ENCODE measurements at places on chromosomes 16 and 17.

- H3K27me3 ChIP-seq, result no peaks in the 10 kb centered on the region
- DNase-seq, result no peak
- H3K4me3 ChIP-seq, result no peak overlapping the region
Observed at GRCh38 chr17:78300962-78301820, 58.7 kb downstream of the SOCS3 start.

DNA sequence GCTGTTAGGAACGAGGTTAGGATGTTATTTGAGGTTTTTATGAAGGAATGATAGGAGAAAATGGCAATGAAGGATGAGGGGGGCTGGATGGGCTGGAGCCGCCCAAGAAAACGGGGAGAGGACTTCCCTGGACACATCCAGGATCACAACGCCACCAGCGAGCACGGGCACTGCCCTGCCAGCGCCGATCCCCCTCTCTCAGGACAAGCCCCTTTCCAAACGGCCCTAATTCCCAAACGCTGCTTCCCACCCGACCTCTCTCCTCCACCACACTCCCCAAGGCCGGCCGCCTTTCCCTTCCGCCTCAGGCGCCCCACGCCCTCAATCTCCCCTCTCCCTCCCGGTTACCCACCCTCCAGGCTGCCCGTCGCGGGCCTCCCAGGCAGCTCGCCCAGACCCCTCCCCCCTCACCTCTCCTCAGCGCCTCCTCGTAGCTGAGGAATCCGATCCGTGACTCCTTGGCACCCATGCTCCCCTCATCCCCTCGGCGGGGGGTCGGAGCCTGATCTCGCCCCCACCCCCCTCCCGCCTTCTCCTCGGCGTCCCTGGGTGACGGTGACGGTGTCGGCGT, 377 bp downstream of the USP32 start:
- H3K27me3 ChIP-seq, result no peaks in the 10 kb centered on the region
- no peaks in the 10 kb centered on the region for H3K36me3 ChIP-seq
- H3K4me3 ChIP-seq, result peak overlapping the region; percentile 77
- peak overlapping the region; percentile 84 for H3K27ac ChIP-seq
- H3K4me1 ChIP-seq, result peaks cover 14% of the 10 kb centered on the region

GRCh38 chr16:14110728-14111251, 39.7 kb downstream of the MRTFB start:
- H3K27me3 ChIP-seq, result no peaks in the 10 kb centered on the region
- H3K4me3 ChIP-seq, result no peak overlapping the region
- H3K4me1 ChIP-seq, result peaks cover 5% of the 10 kb centered on the region
- no peaks in the 10 kb centered on the region for H3K36me3 ChIP-seq
- DNase-seq, result no peak

- no peak overlapping the region for H3K27ac ChIP-seq
- no peak for DNase-seq
- H3K4me3 ChIP-seq, result no peak overlapping the region
- no peaks in the 10 kb centered on the region for H3K36me3 ChIP-seq
- H3K4me1 ChIP-seq, result no peaks in the 10 kb centered on the region
- H3K27me3 ChIP-seq, result no peaks in the 10 kb centered on the region
Observed at GRCh38 chr16:67674851-67675578, 8.4 kb downstream of the C16orf86 start.

DNA sequence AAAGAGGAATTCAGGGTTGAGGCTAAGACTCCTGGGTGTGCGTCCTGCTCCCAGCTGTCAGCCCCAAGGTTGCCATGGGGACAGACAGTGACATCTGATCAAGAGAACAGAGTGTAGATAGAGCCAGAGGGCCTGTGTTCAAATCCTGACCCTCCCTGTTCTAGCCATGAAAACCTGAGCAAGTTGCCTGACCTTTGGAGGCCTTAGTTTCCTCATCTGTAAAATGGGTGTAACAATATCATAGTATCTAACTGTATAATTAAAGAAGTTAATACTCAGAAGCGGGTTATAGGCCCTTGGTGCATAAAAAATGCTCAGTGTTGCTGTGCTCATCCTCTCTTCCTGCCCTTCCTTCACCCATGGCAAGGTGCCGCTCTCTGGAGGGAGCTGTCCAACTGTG, 28.7 kb upstream of the FOXF1 start:
- no peak overlapping the region for H3K4me3 ChIP-seq
- DNase-seq, result no peak
- no peak overlapping the region for H3K27ac ChIP-seq
- H3K4me1 ChIP-seq, result no peaks in the 10 kb centered on the region
- H3K27me3 ChIP-seq, result no peaks in the 10 kb centered on the region

GRCh38 chr17:29699283-29699682, 76.6 kb upstream of the CORO6 start:
- peaks cover 15% of the 10 kb centered on the region for H3K4me1 ChIP-seq
- no peak for DNase-seq
- H3K27ac ChIP-seq, result no peak overlapping the region
- peaks cover 27% of the 10 kb centered on the region for H3K36me3 ChIP-seq
- no peak overlapping the region for H3K4me3 ChIP-seq
- no peaks in the 10 kb centered on the region for H3K27me3 ChIP-seq

DNA sequence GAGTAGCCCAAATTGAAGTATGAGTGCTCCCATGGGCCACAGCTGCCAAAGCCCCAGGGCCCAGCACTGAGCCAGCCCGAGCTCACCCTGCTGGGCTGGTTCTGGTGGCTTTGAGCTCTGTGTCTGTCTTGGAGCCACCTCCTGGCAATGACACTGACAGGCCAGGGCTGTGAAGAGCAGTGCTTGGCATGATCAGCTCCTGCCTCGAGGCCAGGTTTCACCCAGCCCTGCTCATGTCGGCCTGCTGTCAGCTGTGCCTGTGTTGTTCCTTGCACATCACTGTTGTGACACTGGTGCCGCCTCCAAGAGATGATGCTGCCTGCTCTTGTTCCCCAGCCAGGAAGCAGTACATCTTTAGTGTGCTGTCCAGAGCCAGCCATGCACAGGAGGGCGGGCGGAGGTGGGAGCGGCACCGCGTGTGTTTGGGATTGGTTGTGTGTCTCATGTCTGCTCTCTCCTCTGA, 26.0 kb downstream of the PLD6 start:
- H3K27me3 ChIP-seq, result no peaks in the 10 kb centered on the region
- no peak for DNase-seq
- peaks cover 98% of the 10 kb centered on the region for H3K4me1 ChIP-seq
- peak overlapping the region; percentile 27 for H3K4me3 ChIP-seq

DNA sequence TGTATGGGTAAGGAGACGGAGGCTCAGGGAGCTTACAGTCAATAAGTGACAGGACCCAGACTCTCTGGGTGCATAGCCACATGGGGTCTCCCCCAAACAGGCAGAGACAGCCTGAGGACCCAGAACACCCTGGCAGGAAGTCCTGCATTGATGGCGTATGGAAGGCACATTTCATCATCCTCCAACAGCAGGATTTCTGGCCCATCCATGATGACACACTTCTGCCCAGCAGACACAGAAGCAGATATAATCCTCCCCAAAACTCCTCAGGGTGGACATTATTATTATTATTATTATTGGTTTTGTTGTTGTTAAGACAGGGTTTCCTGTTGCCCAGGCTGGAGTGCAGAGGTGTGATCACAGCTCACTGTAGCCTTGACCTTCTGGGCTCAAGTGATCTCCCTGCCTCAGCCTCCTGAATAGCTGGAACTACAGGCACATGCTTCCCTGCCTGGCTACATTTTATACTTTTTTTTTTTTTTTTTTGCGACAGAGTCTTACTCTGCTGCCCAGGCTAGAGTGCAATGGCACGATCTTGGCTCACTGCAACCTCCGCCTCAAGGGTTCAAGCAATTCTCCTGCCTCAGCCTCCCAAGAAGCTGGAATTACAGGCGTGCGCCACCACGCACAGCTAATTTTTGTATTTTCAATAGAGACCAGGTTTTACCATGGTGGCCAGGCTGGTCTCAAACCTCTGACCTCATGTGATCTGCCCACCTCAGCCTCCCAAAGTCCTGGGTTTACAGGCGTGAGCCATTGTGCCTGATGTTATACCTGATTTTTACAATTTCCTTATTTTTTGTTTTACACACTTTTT, 6.8 kb upstream of the HROB start:
- no peak for DNase-seq
- H3K4me3 ChIP-seq, result no peak overlapping the region
- H3K27ac ChIP-seq, result no peak overlapping the region
- no peaks in the 10 kb centered on the region for H3K4me1 ChIP-seq

DNA sequence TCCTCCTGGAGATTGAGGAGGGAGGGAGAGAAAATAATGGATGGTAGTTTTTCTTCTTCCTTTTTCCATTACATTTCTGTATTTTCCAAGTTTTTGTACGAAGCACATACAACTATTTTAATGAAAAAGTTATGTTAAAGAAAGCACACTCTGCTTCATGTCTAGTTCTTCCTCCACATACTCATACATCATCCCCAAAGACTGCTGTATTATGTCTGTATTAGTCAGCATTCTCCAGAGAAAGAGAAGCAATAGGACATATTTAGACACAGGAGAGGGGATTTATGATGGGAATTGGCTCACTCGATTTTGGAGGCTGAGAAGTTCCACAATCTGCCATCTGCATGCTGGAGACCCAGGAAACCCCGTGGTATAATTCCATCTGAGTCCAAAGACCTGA, 10.1 kb upstream of the ACSM2A start:
- H3K4me1 ChIP-seq, result no peaks in the 10 kb centered on the region
- no peak for DNase-seq
- no peak overlapping the region for H3K27ac ChIP-seq
- H3K27me3 ChIP-seq, result no peaks in the 10 kb centered on the region
- H3K4me3 ChIP-seq, result no peak overlapping the region

GRCh38 chr17:57919918-57920317, 35.3 kb downstream of the CUEDC1 start:
- no peak overlapping the region for H3K4me3 ChIP-seq
- no peak for DNase-seq

- H3K36me3 ChIP-seq, result no peaks in the 10 kb centered on the region
- no peak overlapping the region for H3K27ac ChIP-seq
- no peak for DNase-seq
- no peak overlapping the region for H3K4me3 ChIP-seq
- H3K27me3 ChIP-seq, result no peaks in the 10 kb centered on the region
- no peaks in the 10 kb centered on the region for H3K4me1 ChIP-seq
Observed at GRCh38 chr17:14488958-14489550, 188.2 kb downstream of the HS3ST3B1 start.

- no peak overlapping the region for H3K4me3 ChIP-seq
- H3K27ac ChIP-seq, result peak overlapping the region; percentile 12
- no peaks in the 10 kb centered on the region for H3K27me3 ChIP-seq
- no peak for DNase-seq
- H3K4me1 ChIP-seq, result peaks cover 30% of the 10 kb centered on the region
Observed at GRCh38 chr17:57852092-57852954, 2.5 kb upstream of the MRPS23 start.

GRCh38 chr17:44940768-44941167, 6.8 kb downstream of the KIF18B start:
- no peaks in the 10 kb centered on the region for H3K4me1 ChIP-seq
- H3K27me3 ChIP-seq, result no peaks in the 10 kb centered on the region
- H3K4me3 ChIP-seq, result no peak overlapping the region
- H3K36me3 ChIP-seq, result no peaks in the 10 kb centered on the region
- H3K27ac ChIP-seq, result no peak overlapping the region
- no peak for DNase-seq

DNA sequence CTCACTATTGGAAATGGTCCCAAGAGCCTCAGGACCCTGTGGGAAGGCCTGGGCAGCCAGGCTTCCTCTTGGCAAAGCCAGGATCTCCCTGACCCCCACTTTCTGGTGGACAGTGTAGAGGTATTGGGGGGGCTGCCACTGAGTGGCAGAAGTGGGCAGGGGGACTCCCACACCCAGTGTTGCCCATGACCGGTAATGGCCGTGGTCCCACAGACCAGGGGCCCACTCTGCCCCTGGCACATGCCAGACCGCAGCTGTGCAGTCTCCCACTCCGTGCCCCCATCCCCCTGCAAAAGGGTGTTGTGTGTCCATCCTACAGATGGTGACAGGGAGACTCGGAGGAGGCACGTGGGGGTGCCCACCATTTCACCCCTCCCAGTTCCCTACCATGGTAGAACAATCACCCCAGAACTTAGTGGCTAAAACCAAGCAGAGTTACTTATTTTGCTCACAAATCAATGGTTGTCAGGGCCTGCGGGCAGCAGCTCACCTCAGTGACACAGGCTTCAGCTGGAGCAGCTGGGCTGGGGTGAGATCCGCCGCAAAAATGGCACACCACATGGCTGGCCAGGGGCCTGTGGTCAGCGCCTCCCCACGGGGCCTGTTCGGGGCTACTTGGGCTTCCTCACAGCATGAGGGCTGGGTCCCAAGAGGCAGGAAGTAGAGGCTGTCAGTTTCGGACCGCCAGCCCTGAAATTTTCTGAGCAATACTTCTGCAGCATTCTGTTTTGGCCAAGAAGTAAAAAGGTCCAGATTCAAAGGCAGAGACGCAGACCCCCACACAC, 59.0 kb upstream of the ZNF469 start:
- no peak overlapping the region for H3K4me3 ChIP-seq
- no peak for DNase-seq
- no peaks in the 10 kb centered on the region for H3K4me1 ChIP-seq
- H3K27ac ChIP-seq, result no peak overlapping the region

DNA sequence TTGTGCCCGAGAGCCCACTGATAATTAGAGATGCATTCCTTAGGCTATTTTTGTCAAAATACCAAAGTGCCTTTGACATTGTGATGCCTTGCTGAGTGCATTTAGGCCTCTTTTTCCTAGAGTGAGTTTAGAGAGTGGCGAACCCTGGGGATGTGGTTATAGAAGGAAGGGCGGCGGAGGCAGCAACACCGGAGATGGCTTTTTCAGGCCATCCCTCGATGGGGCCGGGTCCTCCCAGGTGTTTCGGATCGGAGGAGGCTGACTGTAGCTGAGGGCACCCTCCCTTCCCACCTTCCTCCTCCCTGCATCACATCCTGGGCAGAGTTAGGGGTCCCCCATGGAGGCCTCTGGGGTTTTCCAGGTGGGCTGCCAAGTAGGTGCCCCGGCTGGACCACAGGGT, 6.6 kb upstream of the SNAI3 start:
- H3K27ac ChIP-seq, result no peak overlapping the region
- H3K27me3 ChIP-seq, result no peaks in the 10 kb centered on the region
- peak overlapping the region; percentile 61 for H3K4me3 ChIP-seq
- no peak for DNase-seq

DNA sequence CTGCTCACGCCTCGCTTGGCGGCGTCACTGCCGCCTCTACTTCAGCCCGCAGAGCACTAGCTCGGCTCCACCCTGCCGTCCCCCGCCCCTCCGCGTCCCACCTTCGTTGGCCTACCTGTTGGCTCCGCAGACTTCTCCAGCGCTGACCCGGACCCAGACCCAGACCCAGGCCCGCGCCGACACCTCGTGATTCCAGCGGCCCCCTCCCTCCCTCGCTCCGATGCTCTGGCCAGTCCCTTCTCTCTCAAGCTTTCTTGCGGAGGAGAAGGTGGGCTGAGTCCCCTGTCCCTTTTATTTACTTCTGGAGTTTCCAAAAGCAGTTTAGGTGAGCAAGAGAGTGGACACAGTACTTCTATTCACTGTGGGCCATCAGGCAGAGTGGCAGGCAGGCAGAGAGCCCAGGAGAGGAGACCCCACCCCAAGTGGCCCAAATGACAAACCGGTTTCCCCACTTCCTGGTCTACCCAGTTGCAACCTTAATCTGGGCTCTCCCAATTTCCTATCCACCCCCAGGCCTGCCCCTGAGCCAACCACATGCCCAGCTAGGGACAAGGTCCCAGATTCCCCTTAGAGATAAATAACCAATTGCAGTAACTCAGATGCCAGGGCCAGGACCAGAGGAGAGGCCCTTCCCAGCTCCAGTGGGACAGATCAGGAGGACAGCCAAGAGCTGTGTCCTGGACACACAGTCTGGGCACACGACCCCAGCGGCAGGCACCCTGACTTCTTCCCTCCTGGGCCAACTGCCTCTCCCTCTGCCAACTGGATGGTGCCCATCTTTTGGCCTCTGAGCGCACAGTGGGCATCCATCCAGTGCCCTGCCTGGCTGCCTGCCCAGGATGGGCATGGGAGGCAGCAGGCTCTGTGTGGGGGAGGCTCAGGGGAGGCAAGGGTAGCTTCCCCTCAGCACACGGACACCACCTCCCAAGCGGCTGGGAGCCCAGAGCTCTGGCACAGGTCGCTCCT, 1.2 kb upstream of the SRCIN1 start:
- no peak for DNase-seq
- no peak overlapping the region for H3K27ac ChIP-seq
- H3K36me3 ChIP-seq, result no peaks in the 10 kb centered on the region
- H3K4me1 ChIP-seq, result peaks cover 9% of the 10 kb centered on the region
- H3K4me3 ChIP-seq, result no peak overlapping the region
